ENCODE measurements at places on chromosomes 1 and 21. TPM values are rescaled to one million over a fixed set of nuclear protein-coding genes. Genes with fewer than 3 reads are reported as not detected.

Gene AGMAT
- total RNA-seq, result 0.29 TPM

DNA sequence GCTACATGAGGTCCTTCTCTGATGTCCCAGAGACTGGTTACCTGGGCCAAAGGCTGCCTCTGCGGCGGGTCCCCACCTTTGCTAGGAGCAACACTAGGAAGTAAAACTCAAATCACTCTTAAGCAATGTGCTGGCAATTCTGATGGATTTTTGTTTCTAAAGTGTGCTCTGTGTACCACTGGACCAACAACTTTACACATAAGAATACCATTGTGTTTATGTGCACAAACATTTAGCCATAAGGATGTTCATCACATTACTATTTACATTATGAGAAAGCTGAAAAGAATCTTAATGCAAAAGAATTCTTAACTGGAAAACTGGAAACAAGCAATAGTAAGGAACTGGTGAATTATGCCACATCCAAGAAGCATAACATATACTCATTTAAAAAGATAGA, 38.6 kb downstream of the SSBP3 start:
- DNase-seq, result no peak

GRCh38 chr21:45374826-45375455, 30.0 kb upstream of the COL18A1 start:
- DNase-seq, result no peak

Gene TRIM58
- total RNA-seq, result 15.1 TPM

- DNase-seq, result no peak
These were observed 124.6 kb downstream of the GABPA start for GRCh38 chr21:25859235-25859929.

DNA sequence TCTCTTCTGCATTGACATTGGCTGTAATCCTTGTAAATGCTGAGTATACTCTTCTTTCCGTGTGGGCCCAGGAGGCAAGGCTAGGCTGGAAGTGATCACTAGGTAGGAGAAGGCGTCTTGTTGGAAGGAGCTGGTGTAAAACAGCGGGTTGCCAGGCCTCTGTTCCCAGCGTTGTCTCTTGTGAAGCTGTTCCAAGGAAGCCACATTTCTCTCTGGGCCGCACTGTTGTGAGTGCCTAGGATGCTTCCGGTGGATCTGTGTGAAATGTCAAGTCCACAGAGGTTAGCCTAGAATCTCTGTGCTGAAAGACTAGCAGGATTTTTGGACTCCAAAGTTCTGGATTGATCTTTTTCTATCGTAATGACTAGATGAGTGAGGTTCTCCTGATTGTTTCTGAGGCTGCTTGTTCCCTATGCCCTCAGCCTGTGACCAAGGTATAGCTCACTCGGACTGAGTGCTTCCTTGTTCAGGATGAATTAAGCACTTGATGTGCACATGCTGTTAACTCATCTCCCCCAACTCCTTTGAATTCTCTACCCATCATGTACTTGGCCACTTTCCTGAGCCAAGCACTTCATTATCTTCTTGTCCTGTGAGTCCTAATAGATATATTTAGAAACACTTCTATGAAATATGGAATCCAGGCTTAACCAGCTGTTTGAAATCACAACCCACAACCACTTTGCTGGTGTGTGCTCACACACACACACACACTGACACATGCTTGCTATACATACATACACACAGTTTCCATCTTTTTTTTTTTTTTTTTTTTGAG, 63.3 kb downstream of the PBX1 start:
- DNase-seq, result no peak

Gene CAPN8
- 70.1 TPM for total RNA-seq

Gene ADCY10
- total RNA-seq, result not detected

DNA sequence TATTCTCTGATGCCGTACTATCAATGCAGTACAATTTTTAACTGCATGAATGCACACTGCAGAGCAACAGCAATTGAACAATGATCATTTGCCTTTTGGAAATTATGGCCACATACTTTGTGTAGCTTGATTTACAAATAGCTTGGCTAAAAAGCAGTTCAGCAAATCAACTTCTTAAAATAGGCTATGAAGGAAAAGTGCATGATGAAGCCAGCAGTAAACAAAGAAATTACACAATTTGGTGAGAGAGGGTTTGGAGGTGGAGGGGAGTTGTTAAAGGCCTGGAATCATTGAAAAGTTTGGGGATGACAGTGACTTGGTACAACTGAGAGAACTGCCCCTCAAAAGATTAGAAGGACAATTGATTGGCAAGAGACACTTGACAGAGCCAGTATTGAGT, 6.5 kb downstream of the PIGM start:
- no peak for DNase-seq

DNA sequence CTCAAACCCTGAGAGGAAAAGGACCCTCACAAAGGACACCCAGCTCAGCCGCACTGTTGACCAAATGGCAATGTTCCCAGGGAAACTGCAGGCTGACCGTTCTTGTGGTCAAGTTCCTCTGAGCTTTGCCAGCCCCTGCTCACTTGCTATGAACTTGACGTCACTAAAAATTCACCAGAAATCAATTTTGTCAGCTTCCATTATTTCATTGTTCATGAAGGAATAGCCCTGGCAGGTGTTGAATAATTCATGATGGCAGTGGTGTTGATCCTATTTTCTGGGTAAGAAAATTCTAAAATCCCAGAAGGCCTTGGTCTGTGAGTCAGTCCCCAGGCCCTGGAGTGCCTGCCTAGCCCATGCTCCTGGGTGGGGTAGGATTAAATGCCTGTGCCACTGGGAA, 318.9 kb downstream of the ZNF326 start:
- no peak for DNase-seq
